ENCODE measurements at places on chromosomes 7 and 10.

GRCh38 chr10:13987446-13987845 lies 343.3 kb downstream of the FRMD4A start:
- DNase-seq = no peak

GRCh38 chr7:45343746-45344145 lies 186.2 kb downstream of the RAMP3 start:
- no peak for DNase-seq

DNA sequence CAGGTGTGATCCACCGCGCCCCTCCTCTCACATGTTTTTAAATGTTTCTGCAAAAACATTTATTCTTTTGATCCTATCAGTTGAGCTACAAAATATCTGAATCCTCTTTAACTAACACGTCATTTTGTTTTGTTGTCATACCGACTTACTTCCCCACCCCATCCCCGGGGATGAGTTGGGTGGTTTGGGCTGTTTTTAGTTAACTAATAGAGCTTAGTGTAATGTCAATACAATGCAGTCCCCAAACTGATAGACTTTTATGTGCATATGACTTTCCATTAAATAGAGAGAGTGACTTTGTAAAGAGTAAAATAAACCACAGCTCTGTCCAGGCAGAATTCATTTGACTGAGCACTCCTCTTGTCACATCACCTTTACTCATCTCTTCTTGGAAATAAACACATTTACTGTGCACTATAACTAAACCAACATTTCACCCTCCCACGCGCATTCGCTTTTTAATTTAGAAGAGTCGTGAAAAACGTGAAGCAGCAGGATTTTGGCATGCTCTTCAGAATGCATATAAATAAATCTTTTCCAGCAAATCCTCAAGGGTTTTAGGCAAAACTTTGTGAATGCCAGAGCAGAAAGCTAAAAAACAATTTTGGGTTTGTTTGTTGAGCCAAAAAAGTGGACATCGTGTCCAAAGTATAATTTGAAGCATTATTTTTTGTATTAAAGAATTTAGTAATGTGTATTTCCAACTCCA lies 187.4 kb upstream of the MGMT start:
- no peak for DNase-seq

GRCh38 chr7:45919993-45920459 lies 1.0 kb downstream of the IGFBP3 start:
- DNase-seq = no peak

DNA sequence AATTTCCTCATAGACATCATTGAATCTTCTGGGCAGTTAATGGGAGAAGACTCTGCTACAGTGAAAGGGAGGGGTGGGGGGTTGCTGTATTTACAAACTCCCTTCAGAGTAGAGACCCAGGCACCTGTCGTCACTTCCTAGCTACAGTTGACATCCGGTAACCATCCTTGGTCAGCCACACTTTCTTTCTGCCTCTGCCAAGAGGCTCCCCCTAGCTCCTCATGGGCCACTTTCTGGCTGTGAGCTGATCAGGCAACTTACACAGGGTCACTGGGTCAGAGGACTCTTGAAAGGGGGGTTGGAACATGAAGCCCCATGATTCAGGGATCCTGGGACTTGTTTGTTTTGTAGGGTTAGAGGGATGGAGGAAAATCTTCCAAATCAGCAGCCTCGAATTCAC lies 1.2 kb downstream of the TECPR1 start:
- DNase-seq = peak; percentile 50

- no peak for DNase-seq
These were observed 115.7 kb downstream of the MAD1L1 start for GRCh38 chr7:2116989-2117591.

GRCh38 chr10:4283846-4284610 lies 499.0 kb upstream of the KLF6 start:
- DNase-seq = no peak

DNA sequence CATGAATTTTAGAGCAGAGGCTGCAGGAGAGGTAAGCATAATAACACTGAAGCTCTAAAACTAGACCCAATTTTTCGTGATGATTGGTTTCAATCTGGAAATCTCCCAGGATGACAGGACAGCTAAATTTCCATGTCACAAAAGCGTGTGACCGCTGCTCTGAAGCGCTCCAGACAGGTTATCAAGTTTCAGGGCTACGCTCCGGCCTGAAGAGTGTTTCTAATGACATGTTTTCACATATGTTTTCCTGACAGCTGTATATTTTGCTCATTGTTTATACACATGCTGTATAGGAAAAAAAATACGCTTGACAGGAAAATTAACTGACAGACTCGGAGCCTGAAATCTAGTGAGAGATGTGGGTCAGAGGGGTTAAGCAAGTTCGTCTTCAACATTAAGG lies 219.8 kb upstream of the BMPER start:
- DNase-seq = no peak

GRCh38 chr10:97664282-97664850 lies 22.7 kb downstream of the AVPI1 start:
- DNase-seq = no peak

DNA sequence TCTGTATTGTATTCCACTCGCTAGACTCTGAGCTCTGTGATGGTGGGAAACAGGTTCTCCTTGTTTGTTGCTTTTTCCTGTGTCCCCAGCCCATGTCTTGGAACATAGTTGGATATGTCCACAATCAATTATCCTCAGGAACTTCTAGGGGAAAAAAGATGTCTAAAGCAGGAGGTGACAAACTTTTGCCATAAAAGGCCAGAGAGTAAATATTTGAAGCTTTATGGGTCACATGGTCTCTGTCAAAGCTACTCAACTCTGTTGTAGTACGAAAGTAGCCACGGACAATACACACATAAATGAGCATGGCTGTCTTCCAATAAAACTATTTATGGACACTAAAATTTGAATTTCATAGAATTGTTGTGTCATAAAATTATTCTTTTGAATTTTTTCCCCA lies 220.5 kb downstream of the CHCHD3 start:
- DNase-seq = no peak

GRCh38 chr7:112882511-112882910 lies 92.3 kb upstream of the TMEM168 start:
- no peak for DNase-seq

DNA sequence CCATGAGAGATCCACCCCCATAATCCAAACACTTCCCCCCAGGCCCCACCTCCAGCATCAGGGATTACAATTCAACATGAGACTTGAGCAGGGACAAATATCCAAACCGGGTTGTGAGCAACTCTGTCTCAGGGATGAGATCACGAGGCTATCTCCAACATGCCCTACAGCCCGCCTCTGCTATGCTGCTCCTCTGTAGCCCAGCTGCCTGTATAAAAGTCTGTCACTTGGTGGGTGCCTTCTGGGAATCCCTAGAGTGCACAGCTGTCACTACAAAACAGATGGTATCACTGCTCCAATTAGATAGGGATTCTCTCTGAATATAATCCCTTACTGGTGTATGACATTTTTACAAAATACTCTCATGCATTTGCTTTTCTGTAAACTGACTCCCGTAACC lies 114.9 kb upstream of the NANOS1 start:
- no peak for DNase-seq

GRCh38 chr10:97737770-97738265 lies 890 bp downstream of the ZFYVE27 start:
- no peak for DNase-seq

GRCh38 chr7:83415840-83416239 lies 233.1 kb downstream of the SEMA3E start:
- peak; percentile 18 for DNase-seq

DNA sequence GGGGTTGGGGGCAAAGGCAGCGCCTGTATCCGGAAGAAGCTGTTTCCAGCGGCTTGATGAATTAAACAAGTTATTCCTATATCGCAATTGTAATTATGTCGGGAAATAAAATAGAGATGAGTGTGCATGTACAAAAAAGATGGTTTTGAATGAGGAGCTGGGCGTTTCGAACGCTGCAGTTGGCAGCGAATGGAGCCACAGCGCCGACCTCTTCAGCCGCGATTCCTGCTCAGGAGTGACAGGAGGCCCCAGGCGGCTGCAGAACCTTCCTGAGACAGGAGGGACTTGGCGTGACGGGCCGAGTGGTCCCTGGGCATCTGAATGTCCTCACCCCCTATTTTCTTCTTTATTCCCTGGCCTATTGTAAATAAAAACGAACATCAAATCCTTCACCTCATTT lies 184.9 kb downstream of the DNAJB6 start:
- DNase-seq = no peak

GRCh38 chr7:117401293-117402002 lies 25.8 kb downstream of the ASZ1 start:
- DNase-seq = no peak
